Endothelial cell (in vitro differentiated cells): ENCODE measurements at places on chromosomes 3 and 15.

DNA sequence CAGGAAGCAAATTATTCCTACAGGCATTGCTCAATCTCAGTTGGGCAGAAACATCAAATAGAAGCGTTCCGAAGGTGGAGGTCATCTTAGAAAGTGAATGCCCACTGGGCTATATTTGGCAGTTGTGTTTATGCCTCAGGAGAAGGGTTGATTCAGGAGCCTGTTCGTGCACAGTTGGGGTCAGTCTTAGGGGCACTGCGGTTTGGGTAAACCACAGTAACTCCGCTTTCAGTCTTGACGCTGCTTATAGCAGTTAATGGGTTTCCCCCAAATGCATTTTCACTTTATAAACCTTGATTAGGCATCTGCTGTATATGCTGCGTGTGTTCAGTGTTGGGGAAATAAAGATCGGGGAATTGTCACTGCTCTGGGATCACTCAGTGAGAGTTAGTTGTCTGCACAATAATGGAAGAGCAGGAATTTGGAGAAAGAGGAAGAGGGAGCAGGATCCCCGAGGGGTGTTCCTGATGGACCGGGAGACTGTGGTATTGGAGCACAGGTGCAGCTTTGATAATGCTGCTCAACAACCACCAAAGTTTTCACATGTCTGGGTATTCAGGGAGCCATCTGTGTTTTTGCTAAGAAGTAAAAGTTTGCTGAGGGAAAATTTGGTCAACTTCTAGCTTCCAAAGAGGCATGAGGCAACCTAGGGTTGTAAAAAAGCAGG is 124.3 kb upstream of the EIF1B start:
- DNase-seq: no peak

- no peak for DNase-seq
Observed at GRCh38 chr15:61025781-61026180, 203.3 kb downstream of the RORA start.

DNA sequence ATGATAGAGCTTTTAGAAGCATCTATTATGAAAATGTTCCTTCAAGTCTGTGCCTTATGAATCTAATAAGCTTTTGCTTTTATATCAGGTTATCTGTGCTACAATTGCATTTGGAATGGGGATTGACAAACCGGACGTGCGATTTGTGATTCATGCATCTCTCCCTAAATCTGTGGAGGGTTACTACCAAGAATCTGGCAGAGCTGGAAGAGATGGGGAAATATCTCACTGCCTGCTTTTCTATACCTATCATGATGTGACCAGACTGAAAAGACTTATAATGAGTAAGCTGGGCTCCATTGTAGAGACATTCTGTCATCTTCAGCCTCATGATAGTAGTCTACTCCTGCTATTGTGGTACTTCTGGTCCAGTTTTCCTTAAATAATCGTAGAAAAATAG is 73.4 kb downstream of the BLM start:
- no peak for DNase-seq

GRCh38 chr3:129602309-129602708 is 4.2 kb downstream of the PLXND1 start:
- no peak for DNase-seq

DNA sequence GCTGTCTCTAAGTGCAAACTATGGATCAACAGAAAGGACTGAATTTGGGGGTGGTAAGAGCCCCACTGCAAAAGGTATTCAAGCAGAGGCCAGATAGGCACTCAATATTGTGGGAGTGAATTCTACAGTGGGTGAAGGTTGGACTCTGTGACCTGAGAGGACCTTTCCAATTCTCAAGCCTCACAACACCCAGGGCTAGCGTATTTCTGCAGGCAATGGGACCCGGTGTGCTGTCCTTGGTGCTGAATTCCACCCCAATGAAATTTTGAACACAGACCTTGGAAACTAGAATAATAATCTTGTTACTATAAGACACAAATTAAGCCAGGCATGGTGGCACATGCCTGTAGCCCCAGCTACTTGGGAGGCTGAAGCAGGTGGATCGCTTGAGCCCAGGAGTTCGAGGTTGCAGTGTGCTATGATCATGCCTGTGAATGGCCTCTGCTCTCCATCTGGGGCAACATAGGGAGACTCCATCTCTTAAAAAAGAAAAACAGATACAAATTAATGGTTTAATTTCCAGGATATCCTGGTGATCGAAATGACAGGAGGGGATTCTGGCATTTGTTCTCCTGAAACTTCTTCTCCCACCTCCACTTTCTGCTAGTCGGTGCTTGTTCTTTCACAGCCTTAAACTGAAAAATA is 135.4 kb downstream of the RAB11A start:
- DNase-seq: peak; percentile 59

- peak; percentile 73 for DNase-seq
Observed at GRCh38 chr3:34683851-34684250, 885.4 kb downstream of the PDCD6IP start.

- DNase-seq: no peak
Observed at GRCh38 chr15:61087573-61087972, 141.5 kb downstream of the RORA start.

DNA sequence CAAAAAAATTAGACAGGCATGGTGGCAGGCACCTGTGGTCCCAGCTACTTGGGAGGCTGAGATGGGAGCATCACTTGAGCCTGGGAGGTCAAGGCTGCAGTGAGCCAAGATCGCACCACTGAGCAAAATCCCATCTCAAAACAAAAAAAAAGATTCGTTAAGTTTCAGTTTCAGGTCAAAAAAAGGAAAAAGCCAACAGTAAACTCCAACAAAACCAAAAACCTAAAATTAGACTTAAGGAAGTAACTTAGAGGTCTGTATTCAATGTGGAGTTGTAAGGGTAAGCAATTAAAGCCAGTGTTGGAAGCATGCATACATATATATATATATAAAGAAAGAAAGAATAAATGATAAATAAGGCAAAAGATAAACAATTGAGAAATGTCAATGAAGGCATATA is 11.8 kb downstream of the KPNA1 start:
- DNase-seq: no peak

GRCh38 chr3:53190659-53191058 is 29.6 kb downstream of the PRKCD start:
- no peak for DNase-seq

DNA sequence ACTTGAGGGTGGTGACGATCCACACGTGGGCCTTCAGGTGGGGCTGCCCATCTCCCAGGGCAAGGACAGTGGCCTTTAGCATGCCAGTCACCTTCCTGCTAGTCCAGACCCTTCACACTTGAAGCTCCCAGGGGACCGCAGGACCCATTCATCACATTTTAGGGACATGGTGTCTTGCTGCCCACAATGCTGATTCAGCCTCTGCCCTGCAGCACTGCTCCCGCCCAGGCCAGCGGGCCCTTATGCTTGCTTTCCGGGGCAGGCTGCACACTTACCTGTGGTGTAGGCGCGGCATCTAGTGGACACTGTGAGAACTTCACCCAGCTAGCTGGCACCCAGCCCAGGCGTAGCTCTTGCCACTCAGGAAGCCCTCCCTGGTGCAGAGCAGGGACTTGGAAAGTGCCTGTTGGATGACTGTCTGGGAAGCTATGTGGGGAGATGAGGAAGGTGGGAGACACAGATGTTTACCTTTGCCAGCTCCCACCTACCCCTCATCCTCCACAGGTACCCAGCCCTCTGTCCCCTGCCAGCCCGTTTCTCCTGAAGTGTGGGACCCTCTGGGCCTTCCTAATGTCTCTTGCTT is 26.3 kb upstream of the NR2C2 start:
- peak; percentile 78 for DNase-seq

GRCh38 chr3:55453886-55454496 is 33.1 kb downstream of the WNT5A start:
- no peak for DNase-seq

GRCh38 chr3:194447161-194447560 is 39.6 kb downstream of the ATP13A3 start:
- no peak for DNase-seq

GRCh38 chr15:78420220-78420619 is 17.8 kb upstream of the IREB2 start:
- no peak for DNase-seq

- peak; percentile 81 for DNase-seq
Observed at GRCh38 chr3:181700168-181701087, 11.3 kb upstream of the SOX2 start.

- no peak for DNase-seq
Observed at GRCh38 chr3:193951859-193952258, 184.1 kb upstream of the HES1 start.

GRCh38 chr15:78739206-78739605 is 72.1 kb downstream of the ADAMTS7 start:
- no peak for DNase-seq

- no peak for DNase-seq
Observed at GRCh38 chr3:23542079-23542478, 263.7 kb upstream of the UBE2E1 start.
